HT1080 (cell line): ENCODE measurements at places on chromosomes 3 and 15. TPM values are rescaled to one million over a fixed set of nuclear protein-coding genes. Genes with fewer than 3 reads are reported as not detected.

DNA sequence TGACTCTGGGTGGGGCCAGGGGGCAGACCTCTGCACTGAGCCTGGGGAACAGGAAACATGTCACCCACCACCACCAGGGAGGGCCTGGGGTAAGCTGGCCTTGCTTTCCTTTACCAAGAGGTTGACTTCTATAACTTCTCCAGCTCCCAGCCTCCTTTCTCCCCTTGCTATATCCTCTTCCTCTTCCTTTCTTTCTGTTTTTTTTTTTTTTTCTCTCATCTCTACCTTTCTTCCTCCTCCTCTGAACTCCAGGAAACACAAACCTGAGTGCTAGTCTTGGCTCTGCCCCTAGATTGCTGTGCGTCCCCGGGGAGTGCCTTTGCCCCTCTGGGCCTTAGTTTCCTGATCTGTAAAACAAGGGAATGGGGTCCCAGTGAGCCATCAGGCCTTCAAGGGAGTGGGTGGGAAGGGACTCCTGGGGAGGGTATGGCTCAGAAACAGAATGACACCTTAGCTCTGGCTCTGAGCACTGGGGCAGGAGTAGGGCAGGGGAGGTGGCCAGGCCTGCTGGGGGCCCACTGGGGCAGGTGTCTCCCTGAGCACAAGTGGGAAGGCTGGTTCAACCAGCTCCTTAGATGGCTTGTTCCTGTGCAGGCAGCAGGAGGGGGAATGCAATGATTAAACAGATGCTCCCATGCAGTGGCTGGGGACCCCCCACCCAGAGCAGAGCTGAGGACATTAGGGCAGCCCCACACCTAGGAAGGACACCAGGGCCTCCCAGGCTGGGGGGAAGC is 4.3 kb downstream of the SNX33 start:
- DNase-seq: no peak

LIPH gene
- 0.13 and 0.63 TPM in 2 replicates for total RNA-seq

DNA sequence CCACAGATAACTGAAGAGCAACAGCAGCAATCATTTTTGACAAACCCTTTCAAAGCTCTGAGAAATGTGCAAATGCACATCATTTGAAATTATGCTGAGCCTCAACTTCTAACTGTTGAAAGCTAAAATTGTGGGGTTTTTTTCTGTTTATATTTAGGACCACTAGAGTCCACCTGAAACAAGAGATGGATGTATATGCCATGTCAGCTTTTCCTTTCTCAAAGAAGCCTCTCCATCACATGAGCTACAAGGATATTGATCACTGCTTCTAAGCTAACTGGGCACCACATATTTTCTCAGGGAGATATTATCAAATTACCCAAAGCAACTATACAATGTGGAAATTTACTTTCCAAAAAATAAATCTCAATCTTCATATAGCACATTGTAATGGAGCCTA is 498.6 kb upstream of the ZNF385D start:
- no peak for DNase-seq

GRCh38 chr15:101264011-101264410 is 12.2 kb upstream of the CHSY1 start:
- no peak for DNase-seq

DNA sequence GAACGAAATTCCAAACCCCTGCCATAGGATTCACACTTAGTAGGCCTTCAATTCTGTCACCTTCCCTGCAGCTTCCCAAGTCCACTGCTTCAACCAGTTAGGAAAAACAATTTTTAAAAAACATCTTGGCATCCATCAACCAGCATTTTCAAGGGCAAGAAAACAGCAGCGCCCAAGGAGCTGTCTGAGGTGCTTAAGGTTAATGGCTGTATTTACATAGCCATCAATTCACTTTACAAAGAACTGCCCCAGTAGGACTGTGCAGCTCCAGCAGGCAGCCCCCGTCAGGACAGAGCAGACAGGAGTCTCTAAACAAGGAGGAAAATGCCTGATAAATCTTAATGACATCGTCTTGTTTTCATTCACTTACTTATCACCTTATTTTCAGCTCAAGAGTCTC is 13.3 kb downstream of the TAFA4 start:
- DNase-seq: peak; percentile 29

- no peak for DNase-seq
Measured at GRCh38 chr3:3180456-3180855, 965 bp upstream of the CRBN start.

GRCh38 chr3:196284396-196284795 is 3.1 kb downstream of the PCYT1A start:
- DNase-seq: no peak

CHRM5 gene
- 0.03 TPM in 1 of 2 replicates, not detected in the other for total RNA-seq

GRCh38 chr3:53375019-53375418 is 27.7 kb upstream of the DCP1A start:
- DNase-seq: peak; percentile 56

DNA sequence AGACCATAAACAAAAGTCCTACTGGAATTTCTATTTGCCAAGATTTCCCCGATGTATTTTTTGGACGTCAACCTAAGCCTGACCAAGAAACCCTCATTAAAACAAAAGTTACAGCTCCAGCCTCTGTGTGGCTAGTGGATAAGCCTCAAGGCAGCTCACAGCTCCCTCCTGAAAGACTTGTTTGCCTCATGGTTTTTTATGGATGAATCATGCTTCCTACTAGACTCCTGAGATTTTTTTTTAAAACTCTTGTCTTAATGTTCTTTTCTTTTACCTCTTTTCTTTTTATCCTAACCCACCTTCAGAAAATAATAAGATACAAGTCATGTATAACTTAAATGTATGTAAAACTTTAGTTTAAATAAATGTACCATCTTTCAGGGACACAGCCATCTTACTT is 52.4 kb downstream of the SUCNR1 start:
- DNase-seq: peak; percentile 81

GRCh38 chr15:27889258-27889657 is 209.9 kb downstream of the OCA2 start:
- DNase-seq: no peak

CELF6 gene
- total RNA-seq: 0.34 TPM in 1 of 2 replicates, not detected in the other

DNA sequence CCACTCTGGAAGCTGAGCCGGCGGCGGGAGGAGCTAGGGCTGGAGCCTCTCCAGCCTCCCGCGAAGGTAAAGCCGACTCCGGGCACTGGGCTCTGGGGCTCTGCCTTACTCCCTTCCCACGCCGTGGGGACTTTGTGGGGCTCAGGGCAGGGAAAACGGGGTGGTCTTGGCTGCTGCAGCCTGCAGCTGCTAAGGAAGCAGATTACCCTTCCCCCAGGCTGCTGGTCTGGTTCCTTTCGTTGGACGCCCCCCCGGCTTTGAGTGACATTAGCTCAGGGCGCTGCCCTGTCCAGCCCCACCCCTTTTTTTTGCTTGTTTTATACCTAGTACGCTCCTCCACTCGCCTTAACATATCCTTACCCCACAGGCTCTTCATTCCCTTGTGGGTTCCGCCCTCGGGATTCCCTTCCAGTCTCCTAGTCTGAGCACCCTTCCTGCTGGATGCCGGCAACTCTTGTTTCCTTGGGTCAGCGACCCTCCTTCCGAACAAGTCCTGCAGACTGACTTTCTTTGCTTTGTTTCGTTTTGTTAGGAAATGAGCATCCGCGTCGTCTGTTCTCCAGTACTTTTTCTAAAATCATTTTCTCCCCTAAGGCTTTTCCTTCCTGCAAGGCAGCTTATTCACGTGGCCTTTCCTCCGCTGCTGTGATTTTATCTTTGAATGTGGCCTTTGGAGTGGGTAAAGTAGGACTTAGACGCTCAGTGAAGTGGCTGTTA is 551 bp downstream of the DNAJC13 start:
- DNase-seq: peak; percentile 92

CACNA2D3 gene
- 0.14 TPM in 1 of 2 replicates, not detected in the other for total RNA-seq

GRCh38 chr3:71376911-71377310 is 206.6 kb downstream of the FOXP1 start:
- no peak for DNase-seq

GRCh38 chr3:128089135-128089534 is 34.5 kb downstream of the RUVBL1 start:
- no peak for DNase-seq

SELENOK gene
- total RNA-seq: 42.6 and 44.3 TPM in 2 replicates

DNA sequence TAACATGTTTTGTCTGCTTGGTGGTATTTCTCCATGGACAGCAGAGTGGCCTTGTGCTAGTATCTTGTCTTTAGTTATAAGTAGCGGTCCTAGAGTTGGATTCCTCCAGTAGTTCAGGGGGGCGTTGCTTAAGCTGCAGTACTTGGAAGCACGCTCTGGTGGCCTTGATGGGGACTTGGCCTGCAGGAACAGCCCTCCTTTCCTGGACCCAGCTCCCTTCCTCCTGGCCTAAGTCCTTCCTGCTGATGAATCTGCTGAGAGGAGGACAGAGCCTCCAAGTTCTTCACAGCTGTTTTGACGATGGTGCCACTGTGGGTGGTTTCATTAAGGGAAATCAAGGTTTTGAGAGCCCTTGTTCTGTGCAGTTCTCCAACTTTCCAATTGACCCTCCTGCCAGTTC is 38.6 kb upstream of the SEC22A start:
- no peak for DNase-seq

GRCh38 chr3:133893683-133894352 is 1.9 kb downstream of the RAB6B start:
- no peak for DNase-seq

HIGD2B gene
- not detected in 2 replicates for total RNA-seq

EDEM1 gene
- total RNA-seq: 36.7 and 57.4 TPM in 2 replicates

GRAMD1C gene
- total RNA-seq: 2.4 TPM in 2 replicates

DNA sequence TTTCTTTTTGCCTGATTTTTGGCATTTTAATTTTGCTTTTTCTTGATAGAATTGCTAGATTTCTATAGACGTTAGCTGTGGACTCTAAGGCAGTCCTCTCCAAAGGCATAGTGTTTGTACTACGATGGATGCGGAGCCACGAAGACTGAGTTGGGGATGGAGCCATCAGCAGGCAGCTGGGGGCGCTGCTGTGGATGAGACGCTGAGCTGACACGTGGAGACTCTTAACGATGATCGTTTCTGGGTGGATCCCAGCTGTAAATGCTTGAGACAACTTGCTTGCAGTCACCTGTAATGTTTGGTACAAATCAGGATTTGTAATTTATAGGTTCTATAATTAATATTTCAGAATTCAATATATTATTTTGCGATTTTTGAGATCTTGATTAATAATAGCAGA is 13.3 kb upstream of the PPP1R2 start:
- no peak for DNase-seq

TMEM108 gene
- 0.23 and 0.27 TPM in 2 replicates for total RNA-seq

GRCh38 chr15:90595763-90596155 is 66.0 kb downstream of the CRTC3 start:
- no peak for DNase-seq

GRCh38 chr15:71526060-71526820 is 284.1 kb upstream of the NR2E3 start:
- no peak for DNase-seq

DNA sequence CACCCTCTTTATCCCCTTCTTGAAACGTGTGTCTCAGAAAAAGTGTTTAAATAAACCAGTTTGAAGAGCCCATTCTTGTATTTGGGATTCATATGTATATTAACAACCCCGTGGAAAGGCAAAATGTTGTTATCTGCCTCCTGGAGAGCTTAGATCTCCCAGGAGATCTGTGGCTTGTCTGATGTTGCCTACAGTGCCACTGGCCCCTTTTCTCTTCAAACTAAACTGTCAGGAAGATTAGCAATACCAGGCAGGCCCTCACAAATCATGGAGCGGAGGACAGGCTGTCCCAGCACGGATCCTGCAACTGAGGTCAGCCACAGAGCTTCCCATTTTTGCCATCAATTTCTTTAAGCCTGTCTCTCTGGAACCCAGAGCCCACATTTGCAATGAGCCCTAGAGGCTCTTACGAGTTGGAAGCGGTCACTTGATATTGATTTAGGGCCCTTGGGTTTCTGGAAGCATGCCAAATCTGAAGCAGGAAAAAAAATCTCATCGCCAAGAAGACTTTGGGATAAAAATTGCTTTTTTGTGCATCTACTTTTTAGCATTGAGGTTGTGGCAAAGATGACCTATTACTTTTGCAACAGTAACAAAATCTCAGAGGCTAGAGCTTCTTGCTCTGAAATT is 234.1 kb downstream of the OPA1 start:
- no peak for DNase-seq

- DNase-seq: no peak
Measured at GRCh38 chr3:150261418-150261817, 146.7 kb upstream of the TSC22D2 start.
